Putamen (tissue), 1 donor: ENCODE measurements at places on chromosomes 7 and 10.

DNA sequence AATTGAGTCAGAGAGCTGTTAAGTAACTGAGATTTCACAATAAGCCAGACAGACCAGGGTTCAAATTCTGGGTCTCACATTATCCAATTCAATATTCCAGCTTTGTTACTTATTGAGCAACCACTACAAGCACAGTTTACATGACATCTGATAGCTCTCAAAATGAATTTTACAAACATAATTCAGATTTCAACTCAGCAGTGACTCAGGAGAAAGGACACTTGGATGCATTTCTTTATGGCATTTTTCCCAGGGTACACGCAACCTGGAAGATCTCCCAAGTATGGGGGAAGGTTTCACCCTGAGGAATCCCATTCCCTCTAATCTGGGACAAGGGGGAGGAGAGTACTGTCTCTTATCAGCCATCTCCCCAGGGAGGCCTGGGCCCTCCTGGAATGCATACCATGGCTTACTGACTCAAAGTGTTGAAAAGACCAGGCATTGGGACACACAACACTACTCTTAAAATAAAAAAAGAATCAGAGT lies 102.4 kb downstream of the CFTR start:
- no peak for DNase-seq

DNA sequence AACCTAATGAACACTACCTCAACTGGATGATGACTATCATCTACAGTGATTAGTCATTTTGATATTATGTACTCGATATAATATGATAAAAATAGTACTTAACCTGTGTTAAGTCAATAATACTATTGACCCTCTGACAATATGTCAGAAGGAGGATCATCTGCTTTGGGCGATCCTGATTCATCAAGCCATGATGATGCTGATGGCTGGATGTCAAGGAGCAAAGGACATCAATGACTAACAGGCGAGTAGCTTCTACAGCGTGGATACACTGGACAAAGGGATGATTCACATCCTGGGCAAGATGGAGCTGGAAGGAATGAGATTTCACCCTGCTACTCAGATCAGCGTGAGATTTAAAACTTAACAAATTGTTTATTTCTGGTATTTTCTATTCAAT lies 94.4 kb upstream of the SKAP2 start:
- no peak for DNase-seq

DNA sequence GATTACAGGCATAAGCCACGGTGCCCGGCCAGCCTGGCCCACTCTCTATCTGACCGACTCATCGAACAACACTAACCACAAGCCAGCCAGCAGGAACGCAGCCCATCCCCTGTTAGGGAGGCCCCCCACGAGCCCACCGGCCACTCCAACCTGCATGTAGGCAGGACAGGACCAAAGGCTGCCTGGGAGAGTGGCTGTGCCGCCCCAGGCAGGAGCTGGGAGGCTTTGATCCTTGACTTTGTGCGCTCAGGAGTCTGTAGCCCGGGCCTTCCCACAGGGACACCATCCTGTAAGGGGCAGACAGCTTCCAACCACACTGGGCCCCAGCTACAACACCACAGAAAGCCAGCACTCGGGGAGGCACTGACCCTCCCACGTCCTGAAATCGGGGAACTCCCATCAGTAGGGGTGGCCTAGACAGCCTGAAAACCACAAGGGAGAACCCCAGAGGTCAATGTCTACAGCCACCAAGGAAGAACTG lies 29.4 kb downstream of the GRID1 start:
- no peak for DNase-seq

DNA sequence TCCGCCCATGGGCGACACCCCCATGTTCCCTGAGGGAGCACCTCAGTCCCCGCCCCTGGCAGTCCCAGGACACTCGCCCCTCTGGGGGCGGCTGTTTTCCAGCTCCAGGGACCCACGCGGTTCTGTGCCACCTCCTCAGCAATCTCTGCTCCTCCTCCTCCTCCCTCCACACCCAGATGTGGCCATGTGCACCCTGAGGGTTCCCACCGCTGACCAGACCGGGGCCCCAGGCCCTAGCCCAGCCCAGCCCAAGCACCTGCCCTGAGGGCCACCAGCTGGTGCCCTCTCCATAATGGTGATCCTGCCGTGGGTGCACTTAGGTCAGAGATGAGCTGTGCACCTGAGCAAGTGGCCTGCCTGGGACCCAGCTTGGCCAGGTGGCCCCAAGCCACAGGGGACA lies 25.1 kb downstream of the AP5Z1 start:
- DNase-seq: no peak

GRCh38 chr10:24992512-24993133 lies 23.3 kb downstream of the ENKUR start:
- DNase-seq: no peak
